ENCODE measurements at places on chromosomes 1 and 21.
A peak's percentile ranks its signal among the peaks of the same experiment; 100 is the strongest.

DNA sequence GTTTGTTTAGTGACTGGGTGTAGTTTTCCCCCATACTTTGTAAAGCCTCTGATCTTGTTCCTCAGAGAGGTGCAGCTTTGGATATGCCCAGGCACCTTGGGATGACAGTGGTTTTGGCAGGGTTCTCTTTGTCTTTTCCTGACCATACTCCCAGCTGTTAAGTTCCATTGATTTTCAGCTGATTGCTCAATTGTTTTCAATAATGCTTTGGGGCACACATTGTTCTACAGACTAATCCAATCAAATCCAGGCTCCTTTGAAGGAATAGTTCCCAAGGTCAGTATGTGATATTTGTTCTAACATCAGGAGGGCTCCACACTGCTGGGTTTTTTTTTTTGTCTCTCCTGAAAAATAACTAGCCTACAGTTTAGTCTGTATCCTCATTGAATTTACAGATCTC, 24.8 kb downstream of the PPP2R5A start:
- no peak for DNase-seq

- DNase-seq = no peak
Observed at GRCh38 chr21:41364308-41364707, 2.5 kb downstream of the MX2 start.

DNA sequence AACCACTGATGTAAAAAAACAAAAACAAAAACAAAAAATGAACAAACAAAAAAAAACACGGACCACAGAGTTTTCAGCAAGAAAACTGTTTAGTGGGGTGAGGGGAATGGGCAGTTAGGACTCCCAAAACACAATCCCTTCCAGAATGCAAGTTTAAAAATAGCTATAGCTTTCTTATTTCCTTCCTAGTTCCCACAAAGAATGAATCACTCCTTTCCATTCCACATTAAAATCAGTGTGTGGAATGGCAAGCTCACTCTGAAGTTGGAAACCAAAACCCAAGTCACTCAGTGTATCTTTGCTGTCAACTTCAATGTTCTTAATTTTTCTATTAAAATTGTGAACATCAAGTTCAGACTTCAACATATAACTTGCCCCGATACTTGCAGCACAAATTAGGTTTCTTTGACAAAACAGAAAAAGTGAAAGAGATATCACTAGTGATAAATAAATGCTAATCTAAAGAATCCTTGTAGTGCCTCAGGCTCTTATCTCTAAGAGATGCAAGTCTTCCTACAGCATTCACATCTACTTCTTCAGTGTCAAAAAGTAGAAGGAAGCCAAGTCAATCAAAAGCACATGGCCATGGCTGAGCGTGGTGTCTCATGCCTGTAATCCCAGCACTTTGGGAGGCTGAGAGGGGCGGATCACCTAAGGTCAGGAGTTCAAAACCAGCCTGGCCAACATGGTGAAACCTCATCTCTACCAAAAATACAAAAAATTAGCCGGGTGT, 45.5 kb downstream of the TOR3A start:
- DNase-seq = no peak

- peak; percentile 93 for DNase-seq
Observed at GRCh38 chr21:39379986-39380891, 31.4 kb upstream of the HMGN1 start.

DNA sequence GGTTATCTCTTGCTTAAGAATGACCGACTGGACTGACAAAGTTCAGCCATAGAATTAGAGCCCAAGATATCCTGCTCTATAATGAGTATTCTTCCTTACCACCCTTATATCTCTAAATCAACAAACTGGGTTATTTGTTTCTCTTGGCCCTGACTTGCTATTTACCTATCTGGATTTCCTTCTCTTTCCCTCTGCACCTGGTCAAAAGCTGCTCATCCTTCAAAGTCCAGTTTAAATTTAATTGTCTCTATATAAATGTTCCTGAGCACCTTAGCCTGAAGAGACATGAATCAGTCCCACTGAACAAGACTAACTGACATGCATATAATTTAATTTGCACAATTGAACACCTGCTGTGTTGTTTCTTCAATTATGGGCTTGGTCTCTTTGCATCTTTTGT, 127.1 kb upstream of the KCNJ15 start:
- no peak for DNase-seq

DNA sequence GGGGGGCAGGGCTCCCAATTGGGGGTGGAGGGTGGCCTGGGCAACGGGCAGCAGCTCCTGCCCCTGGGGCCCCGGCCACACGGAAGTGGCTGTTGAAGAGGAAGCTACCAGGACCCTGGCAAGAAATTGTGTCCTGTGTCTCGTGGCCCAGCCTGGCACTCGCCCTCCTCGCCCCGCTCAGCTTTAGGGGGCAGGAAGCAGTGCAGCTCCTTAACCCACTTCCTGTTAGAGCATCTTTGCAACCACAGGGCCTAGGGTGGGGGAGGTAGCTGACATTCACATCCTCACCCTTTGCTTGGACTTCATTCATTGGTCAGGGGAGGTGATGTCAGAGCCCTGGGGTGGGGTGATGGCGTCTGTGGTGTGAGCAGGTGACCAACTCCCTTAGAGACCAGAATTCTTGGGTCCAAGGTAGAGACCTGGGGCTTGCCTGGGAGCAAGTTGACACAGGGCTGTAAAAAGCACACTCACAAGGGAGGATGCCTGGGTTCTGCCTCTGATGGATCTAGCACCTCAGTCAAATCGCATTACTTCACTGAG, at the start of gene ARHGAP30:
Gene ARHGAP30, minus strand, starts transcription at position 161 of the 540 bp plus-strand sequence. CDS start 267 bp downstream, outside the sequence.
- peak; percentile 12 for DNase-seq

GRCh38 chr21:43824333-43825241, 35.2 kb downstream of the RRP1 start:
- DNase-seq = no peak

GRCh38 chr1:248065071-248065470, 18.4 kb downstream of the OR2L3 start:
- no peak for DNase-seq

GRCh38 chr1:245156041-245156735, 1.4 kb downstream of the KIF26B start:
- DNase-seq = peak; percentile 69

DNA sequence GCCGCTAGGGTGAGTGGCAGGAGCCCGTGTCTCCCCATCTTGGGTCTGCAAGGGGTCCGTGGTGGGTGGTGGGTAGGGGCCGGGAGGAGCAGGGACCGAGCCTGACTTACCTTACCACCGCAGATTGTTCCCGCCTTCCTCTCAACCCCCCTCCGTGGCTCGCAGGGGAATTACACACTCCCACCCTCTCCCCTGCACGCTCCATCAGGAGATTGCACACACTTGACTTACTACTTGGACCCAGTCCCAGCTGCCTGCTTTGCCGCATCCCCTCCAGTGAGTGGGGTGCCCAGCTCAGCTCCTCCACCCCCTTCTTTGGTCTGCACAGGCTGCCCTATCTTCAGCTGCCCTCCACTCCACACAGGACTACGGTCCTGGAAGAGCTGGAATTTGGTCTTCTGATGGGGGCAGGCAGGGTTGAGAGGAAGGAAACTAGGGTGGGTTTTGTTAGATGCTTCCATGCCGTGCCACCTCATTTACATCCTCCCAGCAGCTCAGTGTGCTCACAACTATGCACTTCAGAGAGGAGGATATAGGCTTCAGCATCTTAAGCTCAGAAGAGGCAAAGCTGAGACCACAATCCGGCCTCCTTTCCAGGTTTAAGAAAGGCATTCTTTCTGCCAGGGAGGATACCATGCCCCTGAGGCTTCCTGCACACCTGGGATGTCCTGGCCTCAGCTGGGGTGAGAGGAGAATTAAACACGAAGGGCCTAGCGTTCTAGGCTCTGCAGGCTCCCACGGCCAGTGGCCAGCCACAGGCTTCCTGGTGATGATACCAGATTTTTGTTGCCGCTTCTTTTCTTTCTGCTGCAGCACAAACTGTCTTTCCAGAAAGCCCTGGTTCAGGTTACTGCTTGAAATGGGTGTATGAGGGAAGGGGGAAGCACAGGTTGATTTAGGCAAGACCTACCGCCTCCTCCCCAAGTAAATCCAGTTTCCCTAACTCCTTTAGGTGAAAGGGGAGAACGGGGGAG, 2.3 kb downstream of the KCNC4 start:
- no peak for DNase-seq

- DNase-seq = no peak
Observed at GRCh38 chr1:43329995-43330751, 7.4 kb upstream of the MPL start.

DNA sequence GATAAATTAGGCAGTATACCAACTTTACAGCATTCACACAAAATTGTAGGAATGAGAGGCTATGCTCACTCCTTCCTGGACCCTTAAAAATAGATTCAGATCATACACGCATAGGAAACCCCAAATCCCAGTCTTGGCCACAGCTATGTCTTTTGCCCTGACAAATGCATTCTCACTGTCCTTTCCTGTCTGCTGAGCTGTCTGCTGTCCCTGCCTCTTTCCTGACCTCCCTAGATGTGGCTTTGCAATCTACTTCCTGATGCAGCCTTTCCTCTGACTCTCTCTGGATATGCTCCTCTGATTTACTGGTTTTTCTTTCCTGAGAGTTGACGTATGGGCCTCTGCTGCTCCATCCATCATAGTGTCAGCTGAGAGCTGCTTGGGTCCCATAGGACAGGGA, 59.8 kb upstream of the SLC35F3 start:
- no peak for DNase-seq

- DNase-seq = no peak
Observed at GRCh38 chr1:154752273-154753030, 117.6 kb downstream of the KCNN3 start.

DNA sequence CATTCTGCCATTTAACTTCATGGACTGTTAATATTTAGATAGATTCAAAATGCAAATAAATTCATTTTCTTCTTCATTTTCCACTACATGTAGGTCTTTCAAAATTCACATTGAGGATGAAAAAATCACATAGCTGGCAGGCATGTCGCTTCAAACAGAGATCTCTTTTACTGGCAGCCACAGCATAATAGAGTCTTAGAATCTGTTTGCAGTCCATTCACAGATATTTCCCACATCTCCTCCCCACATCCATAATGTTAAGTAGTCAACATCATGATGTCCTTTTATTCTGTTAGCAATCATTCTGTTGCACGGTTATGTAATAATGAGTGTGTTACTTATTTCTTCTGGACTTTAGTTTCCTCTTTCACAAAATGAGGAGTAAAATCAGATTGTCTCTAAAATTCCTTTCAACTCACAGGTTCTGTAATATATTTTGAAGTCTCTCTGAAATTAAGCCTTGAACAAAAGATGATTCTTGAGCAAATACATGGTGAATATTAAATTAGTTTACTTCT, 257.5 kb upstream of the SNX7 start:
- no peak for DNase-seq

- no peak for DNase-seq
Observed at GRCh38 chr1:155196103-155196892, 11.4 kb downstream of the THBS3 start.

DNA sequence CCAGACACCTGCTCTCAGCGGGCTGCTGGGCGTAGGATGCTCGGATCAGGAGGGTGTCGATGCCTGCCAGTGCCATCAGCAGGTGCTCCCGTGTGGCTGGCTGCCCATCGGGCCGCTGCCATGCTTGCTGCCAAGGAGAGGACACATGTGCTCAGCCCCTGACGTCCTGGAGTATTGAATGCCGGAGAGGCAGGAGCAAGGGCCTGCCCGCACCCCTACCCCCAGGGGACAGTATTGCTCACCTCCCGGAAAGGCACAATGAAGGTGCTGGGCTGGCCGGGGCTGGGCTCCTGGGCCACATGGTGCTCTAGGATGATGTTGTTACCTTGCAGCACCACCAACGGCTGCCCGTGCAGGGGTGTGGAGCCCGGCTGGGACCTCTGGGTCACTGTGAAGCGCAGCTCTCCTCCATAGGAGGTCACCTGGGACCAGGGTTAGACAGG, 61.5 kb downstream of the HSPG2 start:
- no peak for DNase-seq

DNA sequence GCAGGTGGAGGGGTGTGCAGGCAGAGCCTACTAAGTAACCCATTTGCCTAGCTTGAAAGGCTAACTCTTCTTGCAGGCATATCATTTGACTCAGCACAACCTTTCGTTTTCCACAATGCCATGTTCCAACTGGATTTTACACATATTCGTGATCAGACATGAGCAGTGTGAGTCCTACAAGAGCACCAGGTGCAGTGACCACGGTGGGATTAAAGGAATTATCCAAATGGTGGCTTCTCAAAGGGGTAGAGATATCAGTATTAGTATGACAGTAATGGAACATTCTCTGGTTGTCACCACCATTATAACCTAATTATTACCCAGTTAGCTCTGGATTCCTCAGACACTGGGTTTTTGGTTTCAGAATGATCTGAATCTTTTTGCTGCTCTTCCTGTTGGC, 323.5 kb downstream of the LMO4 start:
- DNase-seq = no peak

GRCh38 chr1:177162243-177162642, 2.3 kb downstream of the ASTN1 start:
- no peak for DNase-seq

- peak; percentile 56 for DNase-seq
Observed at GRCh38 chr21:42939582-42940413, 14.4 kb upstream of the ERVH48-1 start.

- no peak for DNase-seq
Observed at GRCh38 chr1:186099336-186100104, 275.5 kb downstream of the TPR start.

DNA sequence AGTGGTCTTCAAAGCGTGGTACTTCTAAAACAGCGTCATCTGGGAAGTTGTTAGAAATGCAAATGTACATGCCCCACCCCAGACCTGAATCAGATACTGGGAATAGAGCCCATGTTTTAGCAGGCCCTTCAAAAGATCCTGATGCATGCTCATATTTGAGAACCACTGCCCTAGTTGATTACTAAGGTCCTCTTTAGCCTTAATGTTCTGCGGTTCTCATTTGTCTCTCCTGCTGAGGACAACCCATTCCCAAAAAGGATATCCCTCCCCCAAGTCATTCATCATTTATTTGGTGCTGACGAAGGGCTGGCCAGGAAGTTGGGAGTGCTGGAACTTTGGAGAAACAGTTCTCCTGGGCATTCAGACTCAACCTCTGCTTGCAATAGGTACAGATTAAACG, 92.4 kb upstream of the RALGPS2 start:
- DNase-seq = no peak

All from hypothalamus (tissue), 51 donors.